ENCODE measurements at places on chromosomes 3 and 15.

GRCh38 chr15:67803996-67804843 is 21.1 kb upstream of the SKOR1 start:
- no peak for DNase-seq

DNA sequence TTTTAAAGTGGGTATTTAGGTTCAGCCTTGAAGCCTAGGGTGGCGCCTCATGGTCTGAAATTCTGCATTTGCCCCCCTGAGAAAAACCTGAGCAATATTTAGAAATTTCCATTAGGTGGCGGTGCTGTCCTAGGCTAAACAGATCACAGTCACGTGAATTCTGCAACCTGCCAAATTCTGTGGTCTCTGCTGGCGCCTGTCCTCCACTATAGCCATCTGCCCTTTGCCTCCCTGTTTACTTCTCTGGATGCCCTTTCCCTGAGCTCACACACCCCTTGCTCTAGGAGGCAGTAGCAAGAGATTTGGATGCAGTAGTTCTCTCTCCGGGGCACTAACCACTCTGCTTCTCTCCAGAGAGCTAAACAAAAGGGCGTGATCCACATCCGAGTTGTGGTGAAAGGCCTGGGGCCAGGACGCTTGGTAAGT is 9.1 kb downstream of the MRPS11 start:
- DNase-seq = no peak

- DNase-seq = no peak
Observed at GRCh38 chr3:50542177-50543034, 25.1 kb downstream of the C3orf18 start.

DNA sequence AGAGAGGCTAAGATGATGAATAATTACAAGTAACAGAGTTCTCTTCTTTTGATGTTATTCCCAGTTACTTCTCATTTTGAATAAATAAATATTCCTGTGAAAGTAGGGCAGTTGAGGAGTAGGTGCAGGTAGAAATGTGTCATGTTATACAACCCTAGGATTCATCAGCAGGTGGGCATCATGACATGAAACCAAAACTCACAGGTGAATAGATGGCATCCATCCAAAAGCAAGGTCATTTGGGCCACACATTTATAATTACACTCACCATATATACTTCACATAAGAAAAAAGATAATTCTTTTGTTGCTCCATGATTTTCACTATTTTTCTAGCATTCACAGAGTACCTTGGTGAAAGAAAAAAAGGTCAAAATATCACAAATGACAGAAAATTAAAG is 273.6 kb downstream of the ZBBX start:
- no peak for DNase-seq

GRCh38 chr3:4938281-4938982 is 40.8 kb upstream of the BHLHE40 start:
- no peak for DNase-seq

Data from T-cell (primary cell).